ENCODE measurements at places on chromosomes 3 and 15.

DNA sequence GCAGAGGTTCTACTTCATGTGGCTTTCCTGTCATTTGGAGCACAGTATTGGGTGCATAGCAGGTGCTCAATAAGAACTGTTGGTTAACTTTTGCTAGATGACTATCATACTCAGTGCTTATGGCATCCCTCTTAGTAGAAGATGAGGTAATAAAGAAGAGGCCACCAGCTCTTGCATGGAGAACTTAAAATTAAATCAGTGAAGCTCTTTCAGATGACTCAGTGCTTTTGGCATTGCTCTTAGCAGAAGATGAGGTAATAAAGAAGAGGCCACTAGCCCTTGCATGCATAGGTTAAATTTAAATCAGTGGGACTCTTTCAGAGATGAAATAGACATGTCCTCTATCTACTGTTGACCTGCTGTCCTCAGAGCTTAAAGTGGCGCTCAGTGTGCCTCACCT, 109.4 kb upstream of the FGF7 start:
- DNase-seq: no peak

- DNase-seq: no peak
Measured at GRCh38 chr3:12356175-12356574, 67.3 kb downstream of the PPARG start.

GRCh38 chr3:126468028-126468891, 7.4 kb downstream of the ZXDC start:
- DNase-seq: no peak

GRCh38 chr3:104879919-104880318, 486.8 kb upstream of the ALCAM start:
- no peak for DNase-seq

GRCh38 chr15:51168700-51169099, 74.0 kb upstream of the TNFAIP8L3 start:
- DNase-seq: no peak

DNA sequence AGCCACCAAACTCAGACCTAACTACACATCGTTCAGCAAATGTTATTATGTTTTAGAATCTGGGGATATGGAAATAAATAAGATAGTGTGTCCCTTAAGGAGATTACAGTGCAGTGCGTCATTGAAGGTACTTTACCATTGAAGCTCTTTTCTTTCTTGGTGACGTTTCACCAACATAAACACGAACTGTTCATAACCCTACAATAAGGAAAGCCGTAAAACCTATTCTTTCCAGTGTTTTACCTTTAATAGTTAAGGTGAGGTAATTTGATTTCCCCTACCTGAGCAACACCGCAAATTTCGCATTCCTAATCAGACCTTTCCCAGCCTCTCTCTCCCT, 826 bp downstream of the CCDC66 start:
- DNase-seq: no peak

DNA sequence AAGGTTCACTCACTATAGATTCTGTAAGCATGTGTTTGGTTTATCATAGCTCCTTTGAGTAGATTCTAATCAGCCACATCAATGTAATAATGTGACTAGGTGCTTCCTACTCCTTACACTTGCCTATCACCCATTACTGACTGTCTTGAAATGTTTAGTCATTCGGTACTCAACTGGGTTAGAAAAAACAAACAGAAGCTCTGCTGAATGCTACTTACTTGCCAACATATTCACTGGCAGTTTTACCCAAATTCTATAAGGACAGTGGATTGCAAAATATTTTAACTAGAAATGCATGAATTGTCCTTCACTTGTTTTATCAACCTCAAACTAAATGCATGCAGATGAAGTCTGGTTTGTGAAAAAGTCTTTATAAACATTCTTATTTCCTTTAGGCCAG, 352.1 kb upstream of the ALCAM start:
- no peak for DNase-seq

DNA sequence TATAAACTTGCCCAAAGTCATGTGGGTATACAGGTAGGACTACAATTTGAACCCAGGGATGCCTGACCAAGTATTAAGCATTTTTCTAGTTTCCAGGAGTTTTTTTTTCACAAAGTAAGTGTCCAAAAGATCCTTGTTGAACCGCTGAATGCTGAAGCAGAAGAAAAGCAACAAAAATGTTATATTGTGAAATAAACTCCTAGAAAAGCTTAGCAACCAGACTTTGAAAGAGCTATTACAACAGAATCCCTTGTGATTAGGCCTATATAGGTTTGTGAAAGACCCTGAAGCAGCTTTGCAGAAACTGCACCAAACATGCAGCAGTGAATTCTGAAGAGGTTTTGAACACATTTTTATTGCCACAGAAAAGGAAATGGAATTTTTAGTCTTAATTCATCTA, 236.8 kb downstream of the TUSC7 start:
- DNase-seq: no peak

- DNase-seq: no peak
Measured at GRCh38 chr3:189714991-189715961, 84.1 kb downstream of the TP63 start.

DNA sequence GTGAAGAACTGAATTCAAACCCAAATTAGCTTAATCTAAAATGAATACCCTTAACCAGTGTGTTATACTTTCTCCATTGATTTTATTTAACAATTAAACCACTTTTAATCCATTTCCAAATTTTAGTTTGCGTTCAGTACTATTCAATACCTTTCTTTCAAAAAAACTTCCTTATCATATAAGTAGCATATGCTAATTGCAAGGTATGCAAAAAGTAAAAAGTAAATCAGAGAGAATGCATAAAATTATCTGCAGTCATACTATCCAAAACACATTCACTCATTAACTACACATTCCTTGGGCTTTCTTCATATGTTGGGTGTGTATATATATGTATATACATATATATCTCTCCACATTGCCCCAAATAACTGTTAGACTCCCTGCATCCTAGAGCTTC, 208.8 kb downstream of the CADM2 start:
- no peak for DNase-seq

DNA sequence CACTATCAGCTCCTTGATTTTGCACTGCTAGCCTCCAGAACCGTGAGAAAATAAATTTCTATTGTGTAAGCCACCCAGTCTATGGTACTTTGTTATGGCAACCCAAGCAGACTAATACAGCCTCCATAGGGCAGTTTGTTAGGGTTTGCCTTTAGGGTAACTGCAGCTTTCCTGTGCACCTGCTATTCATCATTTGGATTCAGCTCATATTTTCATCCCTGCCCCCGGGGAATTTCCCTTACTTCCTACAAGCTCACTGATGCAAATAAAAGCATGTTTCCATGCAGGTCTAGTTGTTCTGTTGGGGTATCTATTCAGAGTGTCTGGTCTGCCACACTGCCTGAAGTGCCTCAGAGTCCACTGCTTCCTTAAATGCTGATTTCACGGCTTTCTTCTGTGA, 48.6 kb upstream of the ATOSA start:
- DNase-seq: no peak

GRCh38 chr15:43273243-43273642, 6.5 kb upstream of the TGM5 start:
- DNase-seq: no peak

DNA sequence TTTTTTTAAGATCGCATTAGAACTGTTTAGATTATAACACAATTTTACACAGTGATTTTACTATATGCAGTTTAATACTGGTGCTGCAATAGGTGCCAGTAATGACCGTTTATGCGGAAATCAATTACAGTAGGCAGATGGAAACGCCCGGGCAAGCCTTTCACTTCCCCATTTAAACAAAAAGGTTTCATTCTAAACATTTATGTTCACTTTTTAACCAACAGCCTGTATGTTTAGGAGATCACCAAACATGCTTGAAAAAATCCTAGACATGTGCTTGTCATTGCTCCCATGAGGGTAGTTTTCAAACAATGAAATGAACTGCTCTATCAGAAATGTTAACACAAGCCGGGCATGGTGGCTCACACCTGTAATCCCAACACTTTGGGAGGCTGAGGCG, 2.7 kb downstream of the BNIP2 start:
- DNase-seq: no peak

DNA sequence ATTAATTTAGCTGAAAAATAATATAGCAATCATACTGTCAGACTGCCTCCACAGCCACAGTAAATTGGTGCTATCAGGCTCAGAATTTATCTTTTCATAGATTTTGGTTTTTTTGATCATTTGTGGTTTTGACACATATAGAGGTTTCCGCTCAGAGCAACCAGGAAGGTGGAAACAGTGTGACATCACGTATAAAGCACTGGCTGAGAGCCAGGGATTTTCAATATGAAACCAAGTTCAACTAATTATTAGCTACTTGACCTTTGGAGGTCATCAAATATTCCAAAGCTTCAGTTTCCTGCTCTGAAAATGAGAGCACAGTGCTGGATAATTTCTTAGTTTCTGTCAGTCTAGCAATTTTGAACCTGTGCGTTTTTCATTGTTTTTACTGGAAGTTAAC, 433.8 kb upstream of the SUCLG2 start:
- DNase-seq: no peak

DNA sequence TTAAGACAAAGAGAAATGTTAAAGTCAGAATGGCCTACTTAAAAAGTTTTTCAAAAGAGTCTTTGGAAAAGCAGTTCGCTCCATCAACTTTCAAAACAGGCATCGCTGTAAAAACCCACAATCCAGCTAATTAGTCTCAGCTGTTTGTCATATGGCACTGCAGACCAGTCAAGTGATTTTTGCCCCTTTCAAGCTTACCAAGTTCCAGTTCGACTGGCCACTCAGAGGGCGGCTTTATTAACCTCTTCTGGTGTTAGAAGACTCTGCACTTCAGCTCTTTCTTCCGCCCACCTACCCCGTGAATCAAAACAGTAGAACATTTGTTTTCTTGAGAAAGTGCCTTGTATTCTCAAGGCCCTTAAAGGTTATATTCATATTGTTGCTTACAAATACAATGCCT, 19.3 kb downstream of the RAB27A start:
- no peak for DNase-seq

GRCh38 chr15:98924401-98925049, 83.1 kb downstream of the PGPEP1L start:
- DNase-seq: no peak

DNA sequence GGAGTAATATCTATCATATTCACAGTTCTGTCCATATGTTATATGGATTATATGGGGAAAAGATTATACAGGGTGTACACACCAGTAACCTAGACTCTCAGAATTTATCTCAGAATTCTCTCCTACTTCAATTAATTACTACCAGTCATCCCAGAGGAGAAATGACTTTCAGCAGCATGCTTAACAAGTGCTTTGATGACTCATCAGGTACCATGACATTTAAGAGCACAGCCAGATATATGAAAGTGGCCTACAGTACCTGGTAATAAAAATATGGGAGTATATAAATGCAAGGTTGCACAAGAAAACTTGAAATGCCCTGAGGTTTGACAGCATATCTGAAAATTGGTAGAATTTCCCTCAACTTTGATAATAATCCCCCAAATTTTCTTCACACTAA, 1273.0 kb downstream of the OTOL1 start:
- DNase-seq: no peak

DNA sequence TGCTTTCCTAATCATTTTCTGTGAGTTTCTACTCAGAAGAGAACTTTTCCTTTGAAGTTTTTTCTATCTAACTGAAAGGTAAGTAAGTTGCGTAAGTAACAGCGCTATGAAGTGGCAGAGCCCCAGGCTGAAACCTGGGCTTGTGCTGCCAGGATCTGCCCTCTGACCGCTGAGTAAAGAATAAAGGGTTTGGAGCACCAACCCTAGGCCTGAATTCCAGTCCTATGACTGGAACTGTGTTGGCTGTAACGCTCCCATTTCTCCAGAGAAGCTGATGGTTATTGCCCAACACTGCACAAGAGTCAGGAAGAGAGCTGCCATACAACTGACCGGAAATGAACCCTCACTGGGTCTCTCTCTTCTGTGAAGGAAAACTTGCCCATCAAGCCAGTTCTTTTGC, 87.0 kb downstream of the FOXB1 start:
- no peak for DNase-seq

DNA sequence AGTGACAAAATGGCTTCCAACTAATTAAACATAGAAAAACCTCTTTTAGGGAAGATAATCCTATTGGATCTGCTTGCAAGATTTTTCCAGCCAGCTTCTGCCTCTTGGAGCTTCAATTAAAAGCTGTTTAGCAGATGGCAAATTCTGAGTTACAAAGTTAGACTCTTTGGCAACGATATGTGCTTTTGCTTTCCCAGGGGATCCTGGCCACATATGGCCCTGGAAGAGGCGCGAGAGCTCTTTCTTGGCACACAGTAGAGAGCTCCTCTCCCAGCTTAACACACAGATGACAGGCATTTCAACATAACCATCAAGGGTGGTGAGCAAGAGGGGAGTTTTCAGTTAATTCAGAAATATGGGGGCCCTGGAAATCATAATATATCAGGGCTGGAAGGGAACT, 41.6 kb upstream of the GALNT15 start:
- no peak for DNase-seq

- DNase-seq: no peak
Measured at GRCh38 chr3:194064380-194065332, 71.3 kb upstream of the HES1 start.

DNA sequence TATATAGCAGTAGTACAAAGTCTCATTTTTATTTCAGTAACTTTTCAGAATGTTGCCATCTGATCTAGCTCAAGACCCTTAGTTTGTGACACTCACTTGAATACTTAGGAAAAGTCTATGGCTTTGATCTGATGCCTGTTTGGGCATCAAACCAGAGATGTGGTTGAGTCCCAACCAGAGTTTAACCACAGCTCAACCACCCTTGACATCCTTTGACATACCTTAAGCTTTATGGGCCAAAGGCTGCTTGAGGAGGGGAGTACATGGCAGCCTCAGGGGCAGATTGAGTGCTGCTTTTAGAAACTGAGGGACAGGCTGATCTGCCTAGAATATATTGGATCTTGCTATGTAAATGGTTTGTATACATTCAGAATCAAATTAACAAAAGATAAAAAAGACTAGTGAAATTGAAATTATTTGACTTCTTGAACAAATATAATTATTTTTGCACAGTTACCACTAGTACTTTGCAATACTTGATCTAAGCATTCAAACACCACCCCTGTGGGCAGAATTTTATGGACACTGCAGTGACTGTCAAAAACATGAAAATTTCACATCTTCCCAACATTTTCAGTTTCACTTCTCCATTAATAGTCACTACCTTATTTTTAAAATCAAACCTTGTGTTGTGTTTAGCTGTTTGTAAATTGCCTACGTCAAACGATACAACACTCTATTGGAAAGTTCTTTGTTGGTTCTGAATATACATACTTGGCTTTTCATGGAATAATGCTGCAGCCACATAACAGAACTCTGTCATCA, 199.8 kb downstream of the UBE2E2 start:
- DNase-seq: no peak

DNA sequence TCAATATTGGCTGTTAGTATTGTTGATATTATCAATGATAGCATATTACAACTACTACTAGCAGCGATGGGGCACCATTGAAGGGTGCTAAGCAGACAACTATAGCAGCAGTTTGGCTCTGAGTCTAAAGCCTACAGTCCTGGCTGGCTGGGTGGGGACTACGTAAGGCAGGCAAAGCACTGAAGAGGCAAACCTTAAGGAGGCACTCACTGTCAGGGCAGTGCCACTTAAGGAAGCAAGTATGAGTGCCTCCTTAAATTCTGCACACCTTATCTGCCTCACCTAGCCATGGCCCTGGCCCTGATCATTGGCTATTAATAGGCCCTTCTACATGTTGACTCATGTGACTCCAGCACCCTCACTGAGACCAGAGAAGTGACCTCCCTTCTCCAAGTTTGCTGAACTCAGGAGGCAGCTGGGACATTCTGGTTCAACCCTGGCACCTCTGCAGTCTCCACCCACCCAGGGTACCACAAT, 20.6 kb downstream of the CDCP1 start:
- no peak for DNase-seq
